ENCODE measurements at places on chromosomes 3 and 15.

DNA sequence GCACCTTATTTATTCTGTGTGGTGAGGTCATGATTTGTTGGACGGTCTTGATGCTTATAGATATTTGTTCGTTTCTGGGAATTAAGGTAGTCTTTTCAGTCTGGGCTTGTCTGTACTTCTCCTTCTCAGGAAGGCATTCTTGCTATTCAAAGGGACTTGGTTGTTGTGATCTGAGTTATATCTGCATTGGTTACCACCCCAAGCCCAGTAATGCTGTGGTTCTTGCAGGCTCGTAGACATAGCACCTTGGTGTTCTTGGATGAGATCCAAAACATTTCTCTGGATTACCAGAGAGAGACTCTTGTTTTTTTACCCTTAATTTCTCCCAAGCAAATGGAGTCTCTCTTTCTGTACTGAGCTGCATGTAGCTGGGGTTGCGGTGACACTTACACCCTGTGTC lies 128.0 kb upstream of the CBLB start:
- DNase-seq, result no peak

DNA sequence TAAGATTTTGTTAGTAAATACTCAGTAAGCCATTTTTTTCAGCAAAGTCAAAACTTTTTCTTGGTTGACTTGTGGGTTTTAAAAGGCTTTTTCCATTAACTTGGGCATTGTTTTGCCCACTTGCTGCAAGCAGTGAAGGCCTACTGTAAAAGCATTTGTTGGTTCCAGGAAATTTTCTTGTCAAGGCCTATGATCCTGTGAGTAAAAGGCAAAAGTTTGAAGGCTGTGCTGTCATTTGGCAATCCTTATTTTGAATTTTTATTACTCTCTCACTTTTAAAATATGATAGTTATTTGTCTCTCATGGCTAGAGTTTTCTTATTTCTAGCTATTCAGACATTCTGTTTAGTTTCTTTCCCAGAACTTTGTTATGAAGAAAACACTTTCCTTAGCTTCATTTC lies 13.0 kb downstream of the P2RY12 start:
- DNase-seq, result no peak

GRCh38 chr15:70035719-70036077 lies 62.0 kb downstream of the TLE3 start:
- DNase-seq, result no peak

GRCh38 chr3:97960993-97961766 lies 11.1 kb downstream of the RIOX2 start:
- DNase-seq, result no peak
